ENCODE measurements at places on chromosomes 4 and X. TPM values are rescaled to one million over a fixed set of nuclear protein-coding genes. Genes with fewer than 3 reads are reported as not detected.

Gene RENBP
- total RNA-seq = 13.7 TPM

DNA sequence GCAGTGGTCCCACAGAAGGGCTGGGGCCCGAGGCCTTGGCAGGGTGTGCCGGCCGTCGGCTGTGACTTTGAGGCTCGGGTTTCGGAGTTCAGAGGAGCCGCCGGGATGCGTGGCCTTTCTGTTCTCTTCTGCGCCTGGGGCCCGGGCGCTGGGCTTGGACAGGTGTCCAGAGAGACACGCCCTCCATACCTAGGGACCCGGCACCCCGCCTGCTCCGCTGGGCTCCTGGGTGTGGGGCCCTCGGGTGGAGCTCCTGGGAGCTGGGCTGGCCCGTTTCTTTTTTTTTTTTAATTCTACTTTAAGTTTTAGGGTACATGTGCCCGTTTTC lies 11.3 kb downstream of the FGFRL1 start:
- no peak for DNase-seq

- DNase-seq = no peak
These were observed 28.9 kb upstream of the HUWE1 start for GRCh38 chrX:53715346-53715924.

- peak; percentile 15 for DNase-seq
These were observed 577 bp upstream of the GLRA2 start for GRCh38 chrX:14528629-14529289.

GRCh38 chr4:38902695-38903094 lies 35.1 kb downstream of the FAM114A1 start:
- DNase-seq = no peak

DNA sequence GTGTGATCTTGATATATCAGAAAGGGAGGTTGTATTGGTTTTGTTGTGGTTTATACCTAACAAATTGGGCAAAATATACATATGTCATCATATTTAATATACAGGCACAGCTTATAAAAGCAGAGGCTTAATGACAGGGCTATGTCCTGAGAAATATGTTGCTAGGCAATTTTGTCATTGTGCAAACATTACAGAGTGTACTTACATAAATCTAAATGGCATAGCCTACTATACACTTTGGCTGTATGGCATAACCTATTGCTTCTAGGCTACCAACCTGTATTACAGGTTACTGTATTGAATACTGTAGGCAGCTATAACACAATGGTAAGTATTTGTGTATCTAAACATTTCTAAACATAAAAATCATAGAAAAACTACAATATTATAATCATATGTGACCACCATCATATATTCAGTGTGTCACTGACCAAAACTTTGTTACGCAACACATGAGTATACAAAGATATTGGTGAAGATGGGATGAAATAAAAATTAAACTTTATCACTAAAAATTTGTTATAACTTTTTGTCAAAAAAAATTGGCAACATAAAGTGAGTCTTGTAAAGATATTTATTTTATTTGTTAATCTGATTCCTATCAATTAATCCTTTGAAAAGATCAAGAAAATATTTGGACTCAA lies 414.0 kb upstream of the HS3ST1 start:
- DNase-seq = no peak

DNA sequence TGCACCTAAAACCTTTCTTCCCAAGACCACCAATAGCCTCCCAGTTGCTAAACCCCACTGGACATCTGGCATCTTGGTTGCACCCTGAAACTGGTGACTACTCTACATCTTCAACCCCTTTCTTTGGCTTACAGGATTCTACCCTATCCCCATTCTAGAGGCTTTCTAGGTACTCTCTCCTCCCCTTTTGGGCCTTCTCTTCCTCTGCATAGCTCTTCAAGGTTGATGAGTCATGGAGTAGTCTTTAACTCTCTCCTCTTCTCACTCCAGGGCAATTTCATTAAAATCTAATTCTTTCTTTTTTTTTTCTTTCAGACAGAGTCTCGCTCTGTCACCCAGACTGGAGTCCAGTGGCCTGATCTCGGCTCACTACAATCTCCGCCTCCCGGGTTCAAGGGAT lies 16.8 kb downstream of the APOO start:
- DNase-seq = no peak

DNA sequence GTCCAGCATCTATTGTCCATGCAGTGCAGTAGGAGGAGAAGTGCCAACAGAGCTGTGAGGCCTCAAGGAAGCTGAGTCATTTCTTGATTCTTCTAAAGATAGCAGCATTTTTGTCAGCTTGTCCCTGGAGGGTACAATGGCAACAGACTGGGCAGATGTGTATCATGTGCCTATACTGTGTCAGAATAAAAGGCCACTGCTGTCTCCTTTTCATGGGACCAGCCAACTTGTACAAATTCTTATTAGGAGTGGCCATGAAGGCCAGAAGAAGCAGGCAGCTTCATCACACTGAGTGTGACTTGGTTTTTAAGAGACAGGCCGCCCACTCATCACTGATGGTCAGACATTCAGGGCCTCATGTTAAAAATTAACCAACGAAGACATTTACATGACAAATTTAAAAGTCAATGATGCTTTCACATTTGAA lies 185.0 kb upstream of the FAM241A start:
- no peak for DNase-seq

Data from tibial nerve (tissue), 4 donors.